ENCODE measurements at places on chromosomes 1 and 21.

DNA sequence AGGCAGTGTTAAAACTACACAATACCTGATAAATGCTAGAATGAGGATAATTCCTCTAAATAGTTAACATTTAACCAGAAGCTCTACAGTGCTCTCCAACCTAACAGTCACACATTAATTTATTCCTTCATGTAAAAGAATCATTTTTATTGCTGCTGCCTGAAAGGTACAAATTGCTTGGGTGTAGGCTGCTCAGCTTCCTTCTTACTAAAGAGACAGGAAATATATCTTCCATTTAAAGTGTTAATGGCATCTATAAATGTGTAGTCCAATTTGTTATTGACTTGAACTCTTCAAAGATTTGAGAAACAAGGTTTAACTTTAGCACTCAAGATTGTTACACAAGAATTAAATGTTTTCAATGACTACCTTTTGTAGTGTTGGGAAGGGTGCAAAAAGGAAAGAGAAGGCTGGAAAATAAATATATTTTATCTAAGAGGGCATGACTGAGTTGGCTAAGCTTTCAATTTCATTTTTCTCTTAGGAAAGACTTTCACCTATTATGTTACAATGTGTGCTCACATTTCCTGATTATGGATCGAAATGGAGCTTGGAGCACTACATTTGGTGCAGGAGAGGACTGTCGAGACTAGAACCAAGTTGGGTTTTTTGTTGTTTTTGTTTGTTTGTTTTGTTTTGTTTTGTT lies 105.5 kb upstream of the CACYBP start:
- no peak for DNase-seq

DNA sequence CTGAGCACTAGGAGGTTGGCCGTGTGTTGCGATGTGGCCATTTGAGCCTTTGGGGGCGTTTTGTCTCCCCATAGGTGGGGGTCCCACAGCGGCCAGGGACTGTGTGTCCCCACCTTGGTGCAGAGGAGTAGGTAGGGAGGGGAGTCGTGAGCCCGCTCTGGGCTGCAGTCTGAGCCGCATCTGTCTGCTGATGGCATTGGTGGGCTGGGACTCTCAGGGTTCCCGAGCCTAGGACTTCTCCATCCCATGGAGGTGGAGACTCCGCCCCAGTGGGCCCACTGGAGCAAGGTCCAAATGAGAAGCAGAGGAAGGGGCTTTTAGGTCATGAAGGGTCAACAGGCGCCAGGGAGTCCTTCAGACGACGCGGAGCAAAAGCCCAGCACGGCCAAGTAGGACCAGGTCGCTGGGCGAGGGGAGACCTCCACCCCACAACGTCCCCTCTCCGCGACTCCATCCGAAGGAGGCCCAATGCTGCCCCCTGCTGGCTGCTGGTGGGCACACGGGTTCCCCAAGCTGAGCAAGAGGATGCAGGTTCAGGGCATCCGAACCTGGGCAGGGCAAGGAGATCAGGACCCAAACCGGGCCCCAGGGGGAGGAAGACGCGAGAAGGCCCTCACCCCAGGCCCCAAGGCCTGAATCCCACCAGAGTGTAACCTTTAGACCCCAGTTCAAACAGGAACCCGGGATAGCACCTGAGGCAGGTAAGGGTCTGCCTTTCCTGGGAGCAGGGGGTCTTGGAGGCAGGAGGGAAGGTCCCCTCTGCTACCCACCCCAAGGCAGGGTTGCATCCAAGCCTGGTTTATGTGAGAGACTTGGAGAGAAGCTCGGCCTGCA lies 14.9 kb downstream of the TTC34 start:
- DNase-seq, result no peak

- no peak for DNase-seq
Measured at GRCh38 chr1:80066060-80066459, 1059.5 kb upstream of the ADGRL4 start.

GRCh38 chr1:223038288-223039006 lies 104.6 kb downstream of the TLR5 start:
- DNase-seq, result no peak

DNA sequence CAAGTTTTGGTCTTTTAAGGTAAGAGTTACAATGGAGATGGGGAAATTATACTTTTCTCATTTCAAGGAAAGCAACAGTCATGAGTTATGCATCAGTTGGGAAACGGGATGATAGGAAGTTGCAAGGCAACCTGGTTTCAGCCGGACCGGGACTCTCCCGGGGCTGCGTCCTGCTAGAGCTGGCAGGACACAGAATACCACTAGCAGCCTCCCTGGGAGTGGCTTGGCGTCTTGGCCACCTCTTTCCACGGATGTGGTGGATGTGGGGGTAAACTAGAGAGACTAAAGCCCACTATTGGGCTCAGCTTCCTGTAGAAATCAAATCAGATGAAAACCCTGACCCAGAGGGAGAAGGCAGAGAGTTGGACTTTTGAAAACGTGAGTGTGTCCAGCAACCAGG lies 71.9 kb downstream of the ADARB1 start:
- no peak for DNase-seq

DNA sequence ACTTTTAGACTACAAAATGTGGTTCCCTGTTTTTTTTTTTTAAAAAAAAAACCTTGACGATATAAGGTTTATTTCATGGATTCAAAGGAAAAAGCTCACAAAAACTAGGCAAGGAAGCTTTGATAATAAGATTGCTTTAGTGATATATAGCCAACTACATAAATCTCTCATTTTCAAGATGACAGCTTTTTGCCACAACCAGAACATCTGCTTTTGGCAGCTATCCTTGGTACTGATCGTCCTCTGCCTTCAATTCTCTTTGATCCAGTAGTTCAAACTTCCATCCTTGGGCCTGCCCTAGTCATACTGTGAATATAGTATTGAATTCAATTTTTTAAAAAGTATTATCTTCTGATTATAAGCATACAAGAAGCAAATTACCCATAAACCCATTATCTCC lies 72.9 kb upstream of the CD53 start:
- DNase-seq, result no peak

- no peak for DNase-seq
Measured at GRCh38 chr1:25647106-25647505, 30.5 kb downstream of the MAN1C1 start.

DNA sequence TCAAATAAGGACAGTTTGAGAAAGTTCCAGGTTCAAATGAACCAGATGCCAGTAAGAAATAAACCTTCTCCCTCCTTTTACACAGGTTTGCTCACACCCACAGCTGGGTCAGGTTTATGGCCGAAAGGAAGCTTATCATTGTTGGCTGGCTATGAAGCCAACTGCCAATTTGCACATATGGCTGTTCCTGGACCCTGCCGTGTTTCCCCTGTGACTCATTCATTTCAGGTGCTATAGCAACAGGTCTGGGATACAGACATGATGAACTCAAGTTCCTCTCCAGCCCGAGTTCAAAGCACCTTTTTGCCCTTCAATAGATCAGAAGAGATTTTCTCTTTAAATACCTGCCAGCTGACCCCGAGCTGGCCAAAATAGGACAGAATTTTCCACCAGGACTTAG lies 134.4 kb upstream of the SMYD2 start:
- peak; percentile 52 for DNase-seq

GRCh38 chr1:98044071-98044697 lies 123.3 kb upstream of the DPYD start:
- no peak for DNase-seq

Data from SW480 (cell line).